ENCODE measurements at places on chromosomes 4 and X.
A peak's percentile ranks its signal among the peaks of the same experiment; 100 is the strongest.

DNA sequence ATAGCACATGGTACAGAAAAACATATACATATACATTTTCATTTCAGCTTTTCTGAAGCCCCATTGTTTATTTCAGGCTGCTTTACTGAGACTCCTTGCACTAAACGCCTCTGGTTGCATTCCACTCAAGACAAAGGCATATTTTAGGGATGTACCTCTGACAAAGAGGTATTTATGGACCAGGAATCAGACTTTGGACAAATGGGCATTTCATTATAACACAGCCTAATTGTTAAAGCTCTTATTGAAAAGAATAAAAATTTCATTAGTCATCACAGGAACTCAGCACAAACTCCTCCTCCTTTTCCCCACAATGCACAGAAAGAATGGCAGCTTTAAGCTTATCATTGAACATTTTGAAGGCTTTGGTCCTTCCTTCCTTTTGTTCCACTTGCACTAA lies 62.9 kb upstream of the UGT8 start:
- DNase-seq = no peak

- DNase-seq = no peak
These were observed 52.2 kb downstream of the SMIM20 start for GRCh38 chr4:25966171-25966570.

- no peak for DNase-seq
These were observed 534.7 kb downstream of the ANKRD50 start for GRCh38 chr4:124177647-124178425.

DNA sequence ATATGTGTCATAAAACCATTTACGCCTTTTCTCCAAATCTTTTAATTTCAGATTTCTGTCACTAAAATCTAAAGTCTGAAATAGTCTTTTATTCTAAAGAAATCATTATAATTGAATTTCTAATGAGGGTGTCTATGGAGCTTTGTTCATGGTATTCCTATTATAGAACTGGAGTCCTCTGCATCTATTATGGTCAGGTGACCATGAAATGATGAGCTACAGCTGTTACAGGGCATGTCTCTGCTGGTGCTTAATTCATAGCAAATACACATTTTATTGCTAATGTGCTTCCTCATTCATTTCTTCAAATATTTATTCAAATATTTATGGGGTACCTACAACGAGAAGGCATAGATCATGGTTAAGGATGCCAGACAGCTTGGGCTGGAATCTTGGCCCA lies 126.1 kb downstream of the NAA11 start:
- DNase-seq = no peak

- no peak for DNase-seq
These were observed 561.5 kb downstream of the INPP4B start for GRCh38 chr4:142284402-142285221.

DNA sequence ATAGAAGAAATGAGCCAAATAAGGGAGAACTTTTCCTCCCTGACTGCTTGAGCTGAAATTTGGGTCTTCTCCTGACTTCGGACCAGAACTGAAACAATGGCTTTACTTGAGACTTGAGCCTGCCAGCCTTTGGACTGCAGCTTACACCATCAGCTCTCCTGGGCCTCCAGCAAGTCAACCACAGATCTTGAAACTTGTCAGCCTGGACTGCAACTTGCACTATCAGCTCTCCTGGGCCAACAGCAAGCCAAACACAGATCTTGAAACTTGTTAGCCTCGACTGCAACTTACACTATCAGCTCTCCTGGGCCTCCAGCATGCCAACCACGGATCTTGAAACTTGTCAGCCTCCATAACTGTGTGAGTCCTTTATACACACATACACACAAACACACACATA lies 425.9 kb upstream of the PCDH7 start:
- no peak for DNase-seq

DNA sequence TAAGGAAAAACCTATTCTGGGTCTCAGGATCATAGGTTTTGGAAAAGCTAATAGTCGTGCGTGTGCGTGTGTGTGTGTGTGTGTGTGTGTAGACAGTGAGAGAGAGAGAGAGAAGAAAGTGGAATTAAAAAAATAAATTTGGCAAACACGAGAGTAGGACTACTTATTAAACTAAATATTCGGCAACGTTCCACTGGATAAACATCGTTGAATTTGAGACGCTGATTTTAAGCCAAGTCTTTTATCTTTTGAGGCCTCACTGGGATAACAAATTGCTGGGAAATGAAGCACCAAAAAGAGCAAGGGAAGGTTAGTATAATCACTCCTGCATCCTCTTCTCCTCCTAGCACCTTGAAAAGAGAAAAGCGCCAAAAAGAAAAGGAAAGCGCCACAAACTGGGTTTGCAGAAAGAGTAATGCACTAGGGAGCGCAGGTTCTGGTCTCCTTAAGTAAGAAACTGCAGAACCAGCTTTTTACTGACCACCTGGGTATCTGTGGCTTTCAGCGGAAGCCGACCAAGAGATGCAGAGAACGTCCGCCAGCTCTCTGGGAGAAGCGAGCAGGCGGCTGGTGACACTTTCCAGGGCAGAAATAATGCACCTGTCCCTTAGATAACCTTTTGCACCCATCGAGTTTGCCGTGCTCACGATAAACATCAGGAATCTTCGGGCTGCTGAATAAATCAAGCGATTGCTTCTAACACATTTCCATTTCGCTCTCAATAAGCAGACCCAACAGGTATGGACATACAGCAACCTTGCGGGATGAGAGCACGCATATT lies 3.4 kb downstream of the ATOH1 start:
- DNase-seq = no peak

DNA sequence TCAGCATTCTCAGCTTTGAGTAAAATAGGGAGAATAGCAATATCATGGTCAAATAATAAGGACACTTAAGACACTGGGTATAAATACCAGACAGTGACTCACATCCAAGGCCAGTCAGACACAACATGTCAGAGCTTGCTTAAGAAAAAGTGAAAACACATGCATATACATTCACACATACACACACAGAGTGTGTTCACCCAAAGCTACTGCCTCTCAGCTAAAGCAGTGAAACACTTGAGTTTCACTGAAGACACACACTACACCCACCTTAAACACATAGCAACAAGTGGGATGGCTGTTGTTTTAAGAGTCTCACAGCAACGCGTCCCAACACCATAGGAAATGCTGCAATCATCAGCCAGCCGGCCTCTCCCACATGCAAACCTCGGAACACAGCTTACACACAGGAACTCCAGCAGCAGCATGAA lies 14.4 kb downstream of the SHROOM4 start:
- no peak for DNase-seq

DNA sequence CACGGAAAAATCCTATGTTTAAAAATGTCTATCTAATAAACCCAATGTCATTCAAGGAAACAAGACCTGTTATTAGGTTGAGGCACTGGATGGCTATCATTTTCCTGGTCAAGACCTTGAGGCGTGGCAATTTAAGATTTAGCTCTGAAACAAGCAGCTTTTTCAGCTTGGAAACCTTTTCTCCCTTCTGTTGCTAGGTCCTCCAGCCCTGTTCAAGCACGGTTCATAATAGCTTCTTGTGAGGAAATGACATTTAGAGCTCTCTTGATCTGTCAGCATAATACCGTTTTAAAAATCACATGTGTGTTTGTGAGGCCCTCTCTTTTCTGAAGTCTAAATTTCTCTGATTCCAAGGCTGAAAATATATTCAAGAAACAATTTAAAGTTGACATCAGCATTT lies 133.6 kb upstream of the GRPR start:
- no peak for DNase-seq

DNA sequence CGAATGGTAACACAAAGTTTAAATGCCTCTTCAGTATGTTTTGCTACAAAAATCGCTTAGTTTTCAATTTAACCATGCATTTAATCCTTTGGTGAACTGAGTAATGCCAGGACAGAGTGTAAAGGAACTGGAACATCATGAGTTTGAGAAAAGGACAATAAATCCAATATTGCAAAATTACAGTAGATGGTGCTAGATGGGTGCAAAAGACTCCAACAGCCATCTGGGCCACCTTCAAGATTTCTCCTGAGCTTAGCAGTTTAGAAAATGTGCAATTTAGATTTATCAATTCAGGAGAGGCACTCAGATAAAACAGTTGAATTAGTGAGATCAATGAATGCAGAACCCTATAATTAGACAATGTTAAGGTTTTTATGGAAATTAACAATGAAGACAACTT lies 33.2 kb upstream of the MID1IP1 start:
- peak; percentile 12 for DNase-seq
